Ecto neural progenitor cell (in vitro differentiated cells): ENCODE measurements at places on chromosomes 6 and 20.

DNA sequence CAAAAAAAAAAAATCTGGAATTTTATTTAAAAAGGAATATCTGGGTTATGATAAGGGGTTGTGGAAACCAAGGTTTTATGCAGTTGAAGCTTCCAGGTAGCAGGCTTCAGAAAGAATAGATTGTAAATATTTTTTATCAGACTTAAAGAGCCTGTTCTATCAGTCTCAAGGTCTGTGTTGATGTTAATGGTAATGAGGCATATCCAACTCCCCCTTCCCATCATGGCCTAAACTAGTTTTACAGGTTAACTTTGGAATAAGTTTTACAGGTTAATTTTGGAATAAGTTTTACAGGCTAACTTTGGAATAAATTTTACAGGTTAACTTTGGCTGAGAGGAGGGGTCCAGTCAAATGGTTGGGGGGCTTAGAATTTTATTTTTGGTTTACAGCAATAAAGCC, 92.4 kb downstream of the CD24 start:
- no peak for DNase-seq

GRCh38 chr6:168890306-168890980, 363.2 kb downstream of the THBS2 start:
- no peak for DNase-seq

DNA sequence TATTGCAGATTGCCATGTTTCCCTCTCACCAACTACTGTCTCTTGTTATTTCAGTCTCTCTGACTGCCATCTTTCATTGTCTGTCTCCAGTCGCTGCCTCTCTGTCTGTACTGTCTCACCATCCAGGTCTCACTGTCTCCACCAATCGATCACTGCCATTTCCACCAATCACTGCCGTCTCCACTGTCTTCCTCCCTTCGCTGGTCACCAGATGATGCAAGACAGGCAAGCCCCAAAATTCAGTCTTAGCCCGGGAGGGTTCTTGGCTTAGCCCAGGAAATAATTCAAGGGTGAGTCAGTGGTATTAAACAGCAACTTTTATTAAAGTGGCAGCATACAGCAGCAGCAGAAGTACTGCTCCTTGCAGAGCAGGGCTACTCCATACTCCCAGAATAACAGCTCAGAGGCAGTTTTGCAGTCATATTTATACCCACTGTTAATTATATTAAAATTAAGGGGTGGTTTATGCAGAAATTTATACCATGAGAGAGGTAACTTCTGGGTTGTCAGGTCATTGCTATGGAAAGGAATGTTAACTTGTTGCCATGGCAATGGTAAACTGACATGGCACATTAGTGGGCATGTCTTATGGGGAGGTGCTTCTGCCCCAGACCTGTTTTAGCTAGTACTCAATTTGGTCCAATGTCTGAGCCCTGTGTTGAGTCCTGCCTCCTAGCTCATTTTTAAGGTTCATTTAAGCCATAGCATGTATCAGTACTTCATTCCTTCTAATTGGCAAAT, 23.0 kb upstream of the ECHDC1 start:
- no peak for DNase-seq

GRCh38 chr6:25027221-25027916, 91.6 kb upstream of the RIPOR2 start:
- no peak for DNase-seq

DNA sequence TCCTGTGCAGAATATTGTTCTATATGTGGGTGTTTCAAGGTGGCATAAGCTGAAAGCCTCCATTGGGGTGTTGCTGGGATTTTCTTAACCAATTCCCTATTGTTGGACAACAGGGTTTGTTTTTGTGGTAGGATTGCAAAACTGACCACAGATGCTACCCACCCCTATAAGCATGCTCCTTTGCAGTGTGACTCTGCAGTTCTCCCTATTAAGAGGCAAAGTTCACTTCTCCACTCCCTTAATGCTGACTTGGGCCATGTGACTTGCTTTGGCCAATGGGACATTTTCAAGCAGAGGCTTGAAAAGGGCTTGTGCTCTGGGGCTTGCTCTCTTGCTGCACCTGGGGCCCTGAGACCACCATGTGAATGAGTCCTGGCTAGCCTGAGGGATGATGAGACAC, 8.5 kb upstream of the ANGPT4 start:
- DNase-seq = no peak

- no peak for DNase-seq
Observed at GRCh38 chr6:162970246-162970645, 242.5 kb downstream of the PACRG start.

DNA sequence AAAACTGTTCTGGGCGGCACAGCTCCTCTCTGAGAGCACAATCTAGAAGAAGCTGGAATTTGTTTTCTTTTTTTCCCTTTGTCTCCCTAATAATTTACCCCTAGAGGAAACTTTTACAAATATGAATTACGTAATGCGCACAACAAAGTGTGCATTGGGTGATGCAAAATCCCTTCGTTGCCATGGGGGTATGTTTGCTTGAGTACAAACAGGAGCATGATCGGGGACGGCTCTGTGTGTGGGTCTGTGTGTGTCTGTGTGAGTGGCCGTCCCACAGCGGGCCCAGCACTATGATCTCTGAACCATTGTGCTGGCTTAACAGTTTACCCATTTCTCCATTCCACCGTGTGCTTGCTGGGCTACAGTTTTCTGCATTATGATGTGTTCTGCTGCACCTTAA, 278.2 kb downstream of the CDC5L start:
- no peak for DNase-seq

DNA sequence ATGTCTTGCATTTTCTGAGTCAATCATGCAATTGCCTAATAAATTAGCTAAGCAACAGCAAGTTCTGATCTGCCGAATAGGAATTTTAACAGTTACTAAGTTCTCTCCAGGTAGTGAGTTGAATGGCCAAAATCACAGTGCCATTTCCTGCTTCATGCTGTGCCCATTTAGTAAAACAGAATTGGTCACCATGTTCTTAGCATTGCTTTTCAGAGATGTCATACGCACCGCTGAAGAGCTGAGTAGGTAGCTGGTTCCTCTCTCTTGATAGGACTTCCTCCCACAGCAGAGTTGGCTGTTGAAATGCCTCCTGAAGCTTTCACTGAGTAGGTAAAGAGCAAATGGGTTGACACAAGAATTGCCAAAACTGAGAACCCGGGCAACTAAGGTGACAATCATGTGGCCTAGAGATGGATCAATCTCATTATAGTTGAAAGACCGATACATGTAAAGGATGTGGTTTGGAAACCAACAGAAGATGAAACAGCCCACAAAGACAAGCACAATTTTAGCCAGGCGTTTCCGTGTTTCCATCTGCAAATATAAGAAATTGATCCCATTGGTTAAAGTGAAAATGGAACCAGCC, 57.1 kb upstream of the GJE1 start:
- DNase-seq = no peak

DNA sequence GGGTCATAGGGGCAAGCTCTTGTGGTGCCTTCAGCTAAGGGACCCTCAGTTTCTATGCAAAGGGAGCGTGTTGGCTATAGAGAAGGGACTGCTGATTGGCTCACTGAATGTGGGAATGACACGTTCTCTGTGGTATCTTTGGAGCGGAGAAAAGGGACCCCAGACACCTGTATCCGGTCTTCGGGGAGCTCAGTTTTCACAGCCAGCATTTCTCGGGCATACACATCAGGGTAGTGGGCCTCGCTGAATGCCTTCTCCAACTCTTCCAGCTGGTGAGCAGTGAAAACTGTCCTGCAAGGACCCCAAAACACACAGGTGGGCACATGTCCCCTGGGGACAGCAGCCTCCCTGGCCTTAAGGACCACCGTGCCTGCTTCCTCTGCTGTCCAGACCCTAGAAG, 3.3 kb downstream of the VSX1 start:
- DNase-seq = peak; percentile 26

- no peak for DNase-seq
Observed at GRCh38 chr20:12171923-12172524, 254.3 kb downstream of the BTBD3 start.

- no peak for DNase-seq
Observed at GRCh38 chr6:136284909-136285308, 4.7 kb downstream of the BCLAF1 start.
